ENCODE measurements at places on chromosomes 3 and 15.

- peak; percentile 97 for DNase-seq
Measured at GRCh38 chr15:85794598-85795336, at the start of gene KLHL25. Gene KLHL25, minus strand, starts transcription at chr15:85794925. Its CDS starts 25,115 bp downstream, at chr15:85769810.

GRCh38 chr15:80491163-80491847, 87.1 kb downstream of the ARNT2 start:
- DNase-seq, result no peak

DNA sequence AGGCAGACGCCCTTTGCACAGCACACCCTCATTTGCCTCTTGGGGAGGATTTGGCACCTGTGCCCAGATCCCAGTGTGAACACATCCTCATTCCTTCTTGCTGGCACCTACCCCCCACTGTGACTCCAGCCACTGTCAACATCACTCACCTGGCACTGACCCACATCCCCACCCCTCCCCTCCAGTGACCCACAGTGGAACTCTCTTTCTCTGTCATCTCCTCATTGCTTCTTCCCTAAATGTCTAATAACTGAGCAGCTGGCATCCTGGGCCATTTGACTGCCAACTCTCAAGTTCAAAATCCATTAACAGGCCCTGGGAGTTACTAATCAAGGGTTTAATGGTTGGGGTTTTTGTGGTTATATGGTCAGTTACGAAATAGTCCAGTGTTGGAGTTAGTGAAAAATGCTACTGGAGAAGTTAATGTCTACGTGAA, 14.4 kb downstream of the SNAPC5 start:
- peak; percentile 68 for DNase-seq

DNA sequence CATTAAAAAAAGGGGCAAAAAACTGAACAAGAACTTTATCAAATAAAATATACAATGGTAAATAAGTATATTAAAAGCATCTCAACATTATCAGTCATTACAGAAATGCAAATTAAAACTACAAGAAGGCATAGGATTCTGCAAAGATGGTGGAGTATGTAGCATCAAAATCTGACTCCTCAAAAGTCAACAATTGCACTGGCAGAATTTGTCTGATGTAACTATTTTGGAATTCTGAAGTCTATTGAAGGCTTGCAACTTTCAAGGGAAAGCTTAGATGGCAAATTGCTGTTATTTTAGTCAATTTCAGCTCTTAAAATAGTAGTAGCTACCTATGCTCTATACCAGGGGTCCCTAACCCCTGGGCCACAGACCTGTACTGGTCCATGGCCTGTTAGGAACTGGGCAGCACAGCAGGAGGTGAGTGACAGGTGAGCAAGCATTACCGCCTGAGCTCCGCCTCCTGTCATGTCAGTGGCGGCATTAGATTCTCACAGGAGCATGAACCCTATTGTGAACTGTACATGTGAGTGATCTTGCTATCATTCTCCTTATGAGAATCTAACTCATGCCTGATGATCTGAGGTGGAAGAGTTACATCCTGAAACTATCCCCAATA, 107.6 kb downstream of the TGFBR2 start:
- DNase-seq, result no peak

DNA sequence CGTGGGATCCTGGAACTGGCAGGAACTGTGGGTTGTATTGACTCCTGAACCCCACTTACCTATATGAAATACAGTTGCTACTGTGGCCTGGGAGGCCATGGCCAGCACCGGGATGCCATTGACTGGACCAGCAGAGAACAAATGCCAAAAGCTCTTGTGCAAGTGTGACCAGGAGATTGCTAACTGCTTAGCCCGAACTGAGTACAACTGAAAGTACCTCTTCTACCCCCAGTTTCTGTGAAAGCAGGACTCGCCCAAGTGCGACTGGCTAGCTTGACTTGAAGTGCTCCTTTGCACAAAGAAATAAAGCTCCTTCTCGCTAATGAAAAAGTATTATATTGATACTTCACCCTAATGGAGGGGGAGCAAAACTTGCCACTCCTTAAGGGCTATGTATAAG, 101.3 kb upstream of the ATP11B start:
- DNase-seq, result no peak

GRCh38 chr15:70320482-70320881, 222.8 kb upstream of the TLE3 start:
- no peak for DNase-seq

- DNase-seq, result no peak
Measured at GRCh38 chr15:27066446-27066845, 95.5 kb downstream of the GABRG3 start.

- no peak for DNase-seq
Measured at GRCh38 chr3:107218864-107219269, 158.4 kb upstream of the CCDC54 start.

- peak; percentile 28 for DNase-seq
Measured at GRCh38 chr3:69420781-69421520, 35.1 kb upstream of the FRMD4B start.

DNA sequence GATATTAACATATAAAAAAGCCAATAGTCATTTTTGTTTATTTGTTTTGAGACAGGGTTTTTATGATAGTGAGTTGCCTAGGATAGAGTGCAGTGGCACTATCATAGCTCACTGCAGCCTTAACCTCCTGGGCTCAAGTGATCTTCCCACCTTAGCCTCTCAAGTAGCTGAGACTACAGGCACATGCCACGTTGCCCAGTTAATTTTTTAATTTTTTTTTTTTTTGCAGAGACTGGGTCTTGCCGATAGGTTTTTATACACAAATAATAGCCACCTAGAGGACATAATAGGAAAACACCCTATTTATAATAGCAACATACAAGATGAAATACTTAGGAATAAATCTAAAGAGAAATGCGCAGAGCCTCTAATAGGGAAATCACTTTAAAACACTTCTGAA, 13.3 kb downstream of the EIF3J start:
- DNase-seq, result peak; percentile 66

- DNase-seq, result no peak
Measured at GRCh38 chr3:145721273-145721805, 439.6 kb downstream of the PLOD2 start.

- no peak for DNase-seq
Measured at GRCh38 chr3:57160076-57160764, 4.9 kb downstream of the IL17RD start.

DNA sequence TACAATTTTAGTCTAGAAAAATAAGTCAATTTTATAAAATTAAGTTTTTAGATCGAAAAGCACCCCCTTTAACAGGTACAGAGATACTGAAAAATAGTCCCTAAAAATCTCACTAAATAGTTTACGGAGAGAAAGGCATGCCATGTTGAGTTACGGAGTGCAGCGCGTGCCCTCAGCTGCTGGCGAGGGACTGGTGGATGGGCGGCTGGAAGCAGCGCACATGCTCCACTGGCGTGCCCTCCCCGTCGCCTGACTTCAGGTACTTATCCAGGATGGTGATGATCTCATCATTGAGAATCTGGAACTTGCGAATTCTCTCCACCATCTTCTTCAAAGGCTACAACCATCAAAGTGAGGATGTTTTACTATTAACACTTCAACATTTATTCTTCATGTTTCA, 31.4 kb downstream of the NIPA2 start:
- DNase-seq, result no peak

DNA sequence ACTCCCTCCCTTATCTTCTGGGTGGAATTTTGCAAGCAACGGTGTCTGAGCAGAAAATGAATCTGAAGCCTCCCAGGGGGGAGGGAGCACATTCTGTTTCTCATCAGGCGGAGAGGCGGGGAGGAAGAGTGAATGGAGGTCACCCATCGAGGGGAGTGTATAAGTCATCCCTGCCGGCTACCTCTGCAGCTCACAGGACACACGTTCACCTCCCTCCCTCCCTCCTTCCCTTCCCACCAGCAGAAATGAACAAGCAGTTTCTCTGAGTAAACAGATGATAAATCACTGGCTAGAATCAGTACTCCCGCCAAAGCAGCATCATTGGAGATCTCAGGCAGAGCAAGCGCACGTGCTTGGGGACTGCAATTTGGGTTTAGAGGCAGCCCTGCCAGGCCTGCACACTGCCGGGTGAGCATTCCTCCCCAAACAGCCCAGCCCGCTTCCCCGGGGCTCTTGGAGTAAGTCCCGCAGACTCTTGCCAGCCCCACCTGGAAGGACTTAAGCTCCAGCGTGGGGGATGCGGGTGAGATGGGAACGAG, 38.3 kb downstream of the CPN2 start:
- DNase-seq, result peak; percentile 65

- peak; percentile 96 for DNase-seq
Measured at GRCh38 chr3:73602170-73602569, 22.6 kb downstream of the PDZRN3 start.

GRCh38 chr3:148090156-148090555, 607.5 kb upstream of the AGTR1 start:
- DNase-seq, result no peak

- DNase-seq, result no peak
Measured at GRCh38 chr15:101479851-101480612, 9.5 kb downstream of the PCSK6 start.

GRCh38 chr3:100209169-100209568, 51.6 kb upstream of the TBC1D23 start:
- DNase-seq, result no peak

Data from GM23248 (cell line).